ENCODE measurements at places on chromosomes 7 and 10. TPM values are rescaled to one million over a fixed set of nuclear protein-coding genes. Genes with fewer than 3 reads are reported as not detected.
A peak's percentile ranks its signal among the peaks of the same experiment; 100 is the strongest.

DNA sequence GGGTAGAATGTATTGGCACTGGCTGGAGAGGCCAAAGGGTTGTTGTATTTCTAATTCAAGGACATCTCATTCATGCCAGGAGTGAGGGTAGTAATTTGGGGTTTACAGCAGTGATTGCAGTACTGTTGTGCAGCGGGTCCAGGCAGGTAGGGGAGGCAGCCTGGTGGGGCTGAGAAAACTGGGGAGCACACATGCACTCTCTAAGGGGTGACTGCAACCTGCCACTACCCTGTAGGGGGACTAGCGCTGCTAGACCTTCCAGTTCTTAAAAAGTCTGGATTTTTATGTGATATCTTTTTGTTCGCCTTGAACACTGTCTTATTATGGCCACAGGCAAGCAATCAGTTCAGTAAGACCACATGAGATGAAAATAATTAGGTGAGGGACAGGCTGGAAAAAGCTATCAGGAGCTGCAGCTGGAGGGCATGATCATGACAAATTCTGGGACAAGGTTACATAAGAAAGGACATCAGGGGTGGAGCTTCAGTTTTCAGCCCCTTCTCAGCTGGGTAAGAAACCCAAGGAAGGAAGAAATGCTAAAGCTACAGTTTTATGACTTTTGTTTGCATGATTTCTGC is 149.0 kb downstream of the ARHGAP21 start:
- DNase-seq = no peak

DNA sequence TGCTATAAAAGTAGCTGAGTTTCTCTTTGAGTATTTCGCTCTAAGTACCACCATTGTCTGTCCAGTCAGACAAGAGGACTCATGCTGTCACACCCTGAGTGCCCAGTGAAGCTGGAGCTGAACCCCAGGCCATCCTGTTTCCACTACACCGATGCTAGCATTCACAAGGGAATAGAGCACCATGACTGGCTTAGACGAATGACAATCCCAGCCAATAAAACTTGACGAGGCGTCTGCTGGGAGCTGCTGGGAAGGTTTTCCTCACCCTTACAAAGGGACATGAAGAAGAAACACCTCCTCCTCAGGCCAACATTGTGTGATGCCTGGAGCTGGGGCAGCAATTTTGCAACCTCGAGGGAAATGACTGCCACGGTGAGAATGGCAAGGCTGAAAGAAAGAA is 17.5 kb upstream of the SLIT1 start:
- no peak for DNase-seq

DNA sequence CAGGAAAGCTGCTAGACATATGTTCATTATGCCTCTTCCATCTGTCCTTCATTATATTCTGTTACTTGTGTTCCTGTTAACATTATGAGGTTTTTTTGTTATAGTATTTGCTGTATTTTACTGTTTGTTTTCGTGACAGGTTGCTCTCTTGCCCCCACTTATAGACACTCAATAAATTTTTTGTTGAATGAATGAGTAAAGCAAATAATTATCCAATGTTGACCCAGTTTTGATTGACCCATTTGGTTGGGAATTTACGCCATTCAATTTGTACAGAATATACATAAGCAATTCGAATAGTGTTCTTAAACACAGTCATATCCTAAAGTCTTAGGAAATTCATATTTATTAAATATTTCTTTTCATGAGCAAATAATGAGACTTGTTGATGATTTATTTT is 11.8 kb downstream of the CCSER2 start:
- DNase-seq = no peak

The OGA gene
- 356 TPM for total RNA-seq

- no peak for DNase-seq
Observed at GRCh38 chr7:41446606-41447449, 256.1 kb downstream of the INHBA start.

DNA sequence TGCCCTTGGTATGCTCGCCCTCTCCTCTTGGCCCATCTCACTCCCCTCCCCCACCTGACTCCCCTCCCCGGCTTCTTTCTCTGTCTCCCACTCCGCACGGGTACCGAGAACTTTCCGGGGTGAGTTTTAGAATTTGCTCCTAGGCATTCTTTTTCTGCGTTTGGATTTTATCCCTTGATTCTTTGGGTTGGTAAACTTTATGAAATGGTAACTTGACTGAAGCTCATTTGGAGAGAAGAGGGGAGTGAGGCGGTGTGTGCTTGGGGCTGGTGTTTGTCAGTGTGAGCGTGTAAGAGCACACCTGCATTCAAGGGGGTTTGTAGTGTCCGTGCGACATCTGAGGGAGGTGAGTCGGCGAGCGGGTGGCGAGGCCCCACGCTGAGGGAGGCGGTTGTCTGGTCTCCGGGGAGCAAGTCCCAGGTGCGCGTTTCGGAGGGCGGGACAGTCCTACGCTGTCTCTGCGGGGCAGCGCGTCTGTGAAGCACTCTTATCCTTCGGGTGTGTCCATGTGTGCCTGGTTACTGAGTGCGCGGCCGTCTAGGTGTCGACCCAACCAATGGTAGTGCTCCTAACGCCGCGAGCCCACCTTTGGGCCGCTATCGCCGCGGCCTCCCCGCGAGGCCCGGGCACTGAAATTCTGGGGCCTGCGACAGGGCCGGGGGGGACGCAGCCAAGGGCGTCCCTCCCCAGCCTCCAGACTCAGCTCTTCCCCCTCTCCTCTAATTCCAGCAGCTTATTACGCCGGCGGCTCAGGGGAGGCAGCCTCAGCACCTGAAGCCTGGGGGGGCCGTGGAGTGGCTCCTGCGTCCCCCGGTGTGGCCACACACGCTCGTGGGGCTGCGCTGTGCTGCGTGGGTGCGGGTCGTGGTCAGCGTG is 2.6 kb upstream of the ZNF503 start:
- DNase-seq = no peak

GRCh38 chr7:1109581-1110310 is 21.8 kb downstream of the GPER1 start:
- DNase-seq = no peak

DNA sequence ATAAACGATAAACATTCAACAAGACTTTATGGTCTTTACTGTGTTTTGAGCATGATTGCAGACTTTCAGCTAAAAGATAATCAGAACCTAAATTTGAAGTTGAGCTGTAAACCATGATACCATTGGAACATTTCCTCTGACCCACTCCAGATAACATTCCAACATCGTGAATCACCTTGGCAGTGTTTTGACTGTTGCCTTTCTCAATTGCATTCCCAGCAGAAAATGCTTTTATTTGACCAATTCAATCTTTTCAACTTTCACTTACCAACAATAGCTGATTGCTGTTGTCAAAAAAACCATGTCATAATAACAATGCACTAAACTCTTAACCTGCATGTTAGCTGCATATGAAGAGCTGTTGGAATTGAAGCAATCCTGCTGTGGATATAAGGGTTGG is 165.5 kb downstream of the MDFIC start:
- no peak for DNase-seq

GRCh38 chr7:47968847-47969774 is 10.3 kb downstream of the HUS1 start:
- peak; percentile 58 for DNase-seq

- DNase-seq = peak; percentile 39
Observed at GRCh38 chr10:62632071-62632809, 172.3 kb upstream of the ADO start.

DNA sequence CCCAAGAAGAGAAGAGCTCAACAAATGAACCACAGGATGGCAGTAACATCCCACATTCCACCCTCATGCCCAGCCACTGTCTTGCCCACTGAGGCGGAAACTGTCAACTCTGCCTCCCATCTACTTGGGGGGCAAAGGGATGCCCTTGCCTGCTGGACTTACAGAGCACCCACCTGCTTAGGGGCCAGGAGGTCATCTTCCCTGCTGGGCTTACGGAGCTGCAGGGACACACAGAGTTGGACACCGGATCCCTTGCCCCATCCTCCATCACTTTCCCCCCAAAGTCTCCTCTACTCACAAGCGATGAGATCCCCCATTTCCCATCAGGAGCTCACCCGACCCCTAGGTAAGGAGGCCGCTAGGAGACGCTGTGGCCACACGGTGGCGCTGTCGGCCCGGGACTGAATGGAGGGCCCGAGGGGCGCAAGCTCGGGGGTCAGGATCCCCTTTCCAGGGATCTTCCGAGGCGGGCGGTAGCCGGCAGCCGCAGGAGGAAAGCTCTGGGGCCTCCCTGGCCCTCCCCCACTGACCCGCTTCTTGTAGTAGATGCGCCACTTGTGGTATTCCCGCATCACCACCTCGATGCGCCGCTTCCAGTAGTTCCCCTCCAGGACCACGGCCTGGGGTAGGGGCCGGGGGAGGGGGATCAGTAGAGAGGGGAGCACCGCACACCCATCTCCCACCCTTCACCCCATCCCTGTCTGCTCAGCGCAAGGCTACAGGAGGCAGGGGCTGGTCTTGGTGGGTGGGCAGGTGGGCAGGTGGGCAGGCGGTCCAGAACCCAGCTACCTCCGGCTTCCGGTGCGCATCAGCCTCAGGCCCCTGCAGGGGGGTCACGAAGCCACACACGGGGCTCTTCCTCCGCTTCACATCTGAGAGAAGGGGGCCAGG is 17.3 kb downstream of the MLXIPL start:
- DNase-seq = peak; percentile 82

The OPN4 gene
- not detected for total RNA-seq

GRCh38 chr10:127933271-127933670 is 26.4 kb downstream of the PTPRE start:
- DNase-seq = no peak

- DNase-seq = no peak
Observed at GRCh38 chr10:132742837-132743194, 43.1 kb downstream of the NKX6-2 start.

GRCh38 chr10:45071043-45071813 is 70.5 kb downstream of the ZNF22 start:
- no peak for DNase-seq

- peak; percentile 80 for DNase-seq
Observed at GRCh38 chr10:46092524-46093081, 46.5 kb upstream of the MSMB start.

GRCh38 chr7:106034383-106034782 is 71.3 kb downstream of the CDHR3 start:
- DNase-seq = no peak

GRCh38 chr10:114380060-114380459 is 24.2 kb downstream of the AFAP1L2 start:
- DNase-seq = no peak

The CCL24 gene
- total RNA-seq = not detected

DNA sequence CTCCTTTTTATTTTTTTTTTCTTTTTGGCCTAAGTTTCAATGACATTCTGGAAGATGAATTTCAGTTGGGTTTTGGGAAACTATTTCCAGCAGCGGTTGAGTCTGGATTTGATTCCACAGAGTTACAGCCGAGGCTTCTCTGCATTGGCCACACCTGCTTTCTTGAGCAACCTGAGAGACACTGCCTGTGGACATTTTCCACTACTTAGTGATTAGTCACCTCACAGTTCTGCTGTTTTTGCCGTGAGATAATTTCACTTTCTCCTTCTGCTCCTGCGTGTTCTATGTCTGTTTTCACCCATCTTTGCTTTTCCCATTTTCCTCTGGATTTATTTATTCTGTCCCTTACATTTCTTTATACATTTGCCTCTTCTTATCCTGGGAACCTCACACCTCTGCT is 243.0 kb downstream of the BICC1 start:
- no peak for DNase-seq

DNA sequence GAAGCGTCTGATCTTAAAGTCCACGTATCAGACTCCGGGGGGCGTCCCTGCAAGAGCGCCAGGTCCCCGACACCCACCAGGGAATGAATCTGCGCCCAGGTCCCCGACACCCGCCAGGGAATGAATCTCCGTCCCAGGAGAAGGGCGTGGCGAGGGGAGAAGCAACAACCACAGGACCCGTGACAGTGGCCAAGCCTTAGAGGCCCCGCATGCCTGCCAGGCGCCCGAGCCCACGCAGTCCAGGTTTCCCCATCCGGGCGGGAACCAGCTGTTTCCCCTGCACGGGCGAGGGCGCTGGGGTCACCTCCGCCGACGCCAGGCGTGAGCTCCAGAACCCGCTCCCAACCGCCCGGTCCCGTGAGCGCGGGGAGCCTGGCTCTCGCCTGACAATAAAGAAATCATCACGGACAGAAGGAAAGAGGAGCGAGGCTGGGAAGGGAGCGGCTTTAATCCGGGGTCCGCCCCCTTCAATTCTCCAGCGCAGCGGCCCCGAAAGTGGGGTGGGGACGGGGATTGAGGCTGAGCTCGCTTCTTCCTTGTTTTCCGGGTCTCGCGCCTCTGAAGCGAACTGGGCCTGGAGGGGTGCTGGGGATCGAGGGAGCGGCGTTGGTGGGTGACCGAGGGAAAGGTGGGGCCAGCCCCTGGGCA is 29.0 kb upstream of the BMS1 start:
- DNase-seq = no peak

GRCh38 chr7:115868369-115868768 is 162.2 kb downstream of the TFEC start:
- no peak for DNase-seq

GRCh38 chr10:43122096-43122495 is 16.1 kb upstream of the CSGALNACT2 start:
- no peak for DNase-seq

GRCh38 chr7:137731436-137731835 is 115.3 kb downstream of the DGKI start:
- no peak for DNase-seq

The FOXL3 gene
- total RNA-seq = not detected

- no peak for DNase-seq
Observed at GRCh38 chr10:26841733-26842317, 18.9 kb downstream of the ABI1 start.

The GLCCI1 gene
- total RNA-seq = 21.8 TPM

DNA sequence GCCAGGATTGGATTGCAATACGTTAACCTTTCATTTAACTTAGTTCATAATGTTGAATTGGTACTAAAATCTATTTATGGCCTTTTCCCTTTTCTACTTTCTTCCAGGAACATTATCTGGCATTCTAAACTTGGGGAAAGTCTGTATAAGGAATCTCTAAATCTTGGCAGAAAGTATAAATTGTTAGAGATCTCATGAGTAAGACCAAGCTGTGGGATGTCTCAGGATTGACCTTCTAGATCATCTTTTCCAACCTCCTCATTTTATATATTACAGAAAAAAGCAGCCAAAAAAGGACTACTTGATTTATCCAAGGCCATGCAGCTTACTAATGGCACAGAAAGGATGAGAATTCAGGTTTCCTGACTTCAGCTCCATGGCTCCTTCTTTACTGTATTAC is 598.3 kb downstream of the INHBA start:
- no peak for DNase-seq

The NPSR1 gene
- total RNA-seq = not detected

The C7orf57 gene
- total RNA-seq = not detected

GRCh38 chr10:31756729-31757110 is 171.9 kb downstream of the ARHGAP12 start:
- no peak for DNase-seq

GRCh38 chr10:92799568-92799967 is 48.8 kb upstream of the EXOC6 start:
- no peak for DNase-seq

DNA sequence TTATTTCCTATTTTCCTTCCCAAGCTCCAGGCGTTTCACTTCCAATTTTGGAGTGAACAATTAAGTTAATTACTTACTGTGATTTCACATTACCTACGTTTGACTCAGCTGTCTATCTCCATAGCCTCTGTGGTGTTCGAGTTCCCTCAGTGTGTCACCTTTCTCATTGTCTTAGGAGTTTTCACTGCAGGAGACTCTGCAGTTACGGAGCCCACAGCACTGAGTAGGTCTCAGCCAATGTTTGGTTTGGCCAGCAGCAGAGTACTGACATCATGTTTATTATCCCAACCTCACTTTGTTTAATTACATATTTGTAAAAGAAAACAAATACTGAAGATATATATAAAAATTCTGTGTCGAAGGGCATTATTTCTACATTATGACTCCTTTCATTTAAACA is 1123.9 kb downstream of the CNTNAP2 start:
- no peak for DNase-seq

- no peak for DNase-seq
Observed at GRCh38 chr7:148790131-148790726, 91.5 kb downstream of the CUL1 start.

The PLAU gene
- not detected for total RNA-seq

The ANKRD22 gene
- not detected for total RNA-seq

The FAM25A gene
- not detected for total RNA-seq
